ENCODE measurements at places on chromosomes 6 and 20. TPM values are rescaled to one million over a fixed set of nuclear protein-coding genes. Genes with fewer than 3 reads are reported as not detected.

- DNase-seq: no peak
Measured at GRCh38 chr6:34560366-34561226, 4.5 kb upstream of the SPDEF start.

- no peak for DNase-seq
Measured at GRCh38 chr20:25294459-25295385, 46.8 kb downstream of the PYGB start.

GRCh38 chr20:51600950-51601349 lies 58.4 kb upstream of the NFATC2 start:
- no peak for DNase-seq

GRCh38 chr6:11732036-11732631 lies 46.5 kb downstream of the ADTRP start:
- DNase-seq: no peak

- no peak for DNase-seq
Measured at GRCh38 chr20:45959126-45959525, 12.9 kb downstream of the ZNF335 start.

DNA sequence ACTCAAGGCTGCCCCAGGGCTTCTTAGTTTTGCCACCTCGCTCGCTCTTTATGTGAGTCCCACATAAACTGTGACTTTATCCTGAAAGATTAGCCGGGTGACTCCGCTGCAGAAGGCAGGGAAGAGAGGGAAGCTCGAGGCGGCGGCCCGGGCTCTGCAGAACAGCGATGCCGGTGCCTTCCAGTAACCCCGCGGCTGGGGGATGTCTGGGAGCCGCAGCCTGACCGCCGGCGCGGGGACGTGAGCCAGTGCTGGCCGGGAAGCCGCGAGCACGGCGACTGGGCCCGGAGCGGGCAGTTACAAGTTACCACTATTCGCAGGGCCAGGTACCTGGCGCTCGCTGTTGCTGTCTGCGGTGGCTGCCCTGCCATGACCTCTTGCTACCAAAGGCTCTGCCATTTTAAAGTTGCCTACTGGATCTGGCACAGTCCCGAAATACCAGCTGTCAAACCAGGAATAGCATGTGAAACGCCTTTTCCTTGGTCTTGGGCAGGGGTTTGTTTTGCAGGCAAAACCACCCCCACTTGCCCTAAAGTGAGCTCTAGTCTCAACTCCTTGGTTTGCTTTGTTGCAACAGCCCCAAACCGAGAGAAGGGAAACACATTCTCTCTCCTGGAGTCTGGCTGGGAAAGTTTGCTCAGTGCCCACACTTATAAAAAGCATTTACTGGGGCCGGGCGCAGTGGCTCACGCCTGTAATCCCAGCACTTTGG lies 124.0 kb upstream of the SLC2A12 start:
- no peak for DNase-seq

- no peak for DNase-seq
Measured at GRCh38 chr20:61832181-61832580, 233.5 kb downstream of the TAF4 start.

DNA sequence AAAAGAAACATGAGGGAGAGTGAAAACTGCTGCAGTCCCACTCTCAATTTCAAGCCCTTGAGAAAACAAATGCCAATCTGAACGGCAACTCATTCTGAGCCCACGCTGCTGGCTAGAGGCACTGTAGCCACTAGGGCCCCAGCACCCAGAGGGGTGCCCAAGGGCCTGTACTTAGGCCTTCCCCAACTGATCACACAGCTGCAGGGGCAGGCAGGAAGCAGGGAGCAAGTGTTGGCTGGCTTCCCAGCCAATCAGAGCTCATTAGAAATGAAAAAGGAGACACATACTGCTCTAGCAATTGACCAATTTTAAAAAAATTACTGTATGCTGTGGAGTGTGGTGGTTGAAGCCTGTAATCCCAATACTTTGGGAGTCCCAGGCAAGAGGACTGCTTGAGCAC lies 3.7 kb upstream of the BEND3 start:
- DNase-seq: no peak

GRCh38 chr6:111032484-111033140 lies 50.8 kb downstream of the RPF2 start:
- no peak for DNase-seq

- no peak for DNase-seq
Measured at GRCh38 chr6:135170238-135170637, 10.9 kb upstream of the MYB start.

DNA sequence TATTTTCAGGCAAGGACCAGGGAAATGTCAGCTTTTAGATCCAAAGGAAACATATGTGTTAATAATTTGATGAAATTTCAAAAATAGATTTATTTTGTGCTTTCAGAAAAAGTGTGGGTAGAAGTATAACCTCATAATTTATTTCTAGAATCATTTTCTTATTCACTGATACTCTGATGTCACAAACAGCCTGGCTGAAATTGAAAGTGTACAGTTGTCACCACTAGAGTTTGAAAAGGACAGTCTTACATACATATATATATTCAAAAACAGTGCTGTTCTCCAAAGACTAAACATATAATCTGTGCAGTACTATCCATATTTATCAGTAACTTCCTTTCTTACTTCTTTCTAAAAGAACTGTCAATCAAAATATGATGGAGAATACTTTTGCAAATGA lies 254.4 kb upstream of the KCNQ5 start:
- no peak for DNase-seq

- no peak for DNase-seq
Measured at GRCh38 chr6:30766461-30767157, 22.3 kb upstream of the IER3 start.

DNA sequence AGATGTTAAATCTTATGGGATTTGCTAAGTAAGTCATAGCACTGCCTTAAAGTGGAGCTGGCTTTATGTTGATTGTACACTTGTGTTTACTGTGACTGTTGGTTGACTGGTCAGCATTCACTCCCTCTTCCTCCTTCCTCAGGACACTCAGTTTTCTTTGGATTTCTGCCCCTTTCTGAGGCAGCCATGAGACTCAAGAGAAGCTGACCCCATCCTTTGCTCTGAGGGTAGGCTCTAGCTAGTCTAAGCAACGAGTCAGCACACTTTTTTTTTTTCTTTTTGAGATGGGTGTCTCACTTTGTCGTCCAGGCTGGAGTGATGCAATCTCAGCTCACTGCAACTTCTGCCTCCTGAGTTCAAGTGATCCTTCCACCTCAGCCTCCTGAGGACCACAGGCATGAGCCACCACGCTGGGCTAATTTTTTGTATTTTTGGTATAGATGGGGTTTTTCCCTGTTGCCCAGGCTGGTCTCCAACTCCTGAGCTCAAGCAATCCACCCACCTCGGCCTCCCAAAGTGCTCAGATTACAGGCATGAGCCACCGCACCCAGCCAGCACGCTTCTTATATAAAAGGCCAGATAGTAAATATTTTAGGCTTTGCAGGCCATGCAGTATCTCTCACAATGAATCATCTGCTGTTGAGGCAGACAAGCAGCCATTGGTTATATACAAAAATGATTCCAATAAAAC lies 191.4 kb downstream of the NFATC2 start:
- DNase-seq: no peak

DNA sequence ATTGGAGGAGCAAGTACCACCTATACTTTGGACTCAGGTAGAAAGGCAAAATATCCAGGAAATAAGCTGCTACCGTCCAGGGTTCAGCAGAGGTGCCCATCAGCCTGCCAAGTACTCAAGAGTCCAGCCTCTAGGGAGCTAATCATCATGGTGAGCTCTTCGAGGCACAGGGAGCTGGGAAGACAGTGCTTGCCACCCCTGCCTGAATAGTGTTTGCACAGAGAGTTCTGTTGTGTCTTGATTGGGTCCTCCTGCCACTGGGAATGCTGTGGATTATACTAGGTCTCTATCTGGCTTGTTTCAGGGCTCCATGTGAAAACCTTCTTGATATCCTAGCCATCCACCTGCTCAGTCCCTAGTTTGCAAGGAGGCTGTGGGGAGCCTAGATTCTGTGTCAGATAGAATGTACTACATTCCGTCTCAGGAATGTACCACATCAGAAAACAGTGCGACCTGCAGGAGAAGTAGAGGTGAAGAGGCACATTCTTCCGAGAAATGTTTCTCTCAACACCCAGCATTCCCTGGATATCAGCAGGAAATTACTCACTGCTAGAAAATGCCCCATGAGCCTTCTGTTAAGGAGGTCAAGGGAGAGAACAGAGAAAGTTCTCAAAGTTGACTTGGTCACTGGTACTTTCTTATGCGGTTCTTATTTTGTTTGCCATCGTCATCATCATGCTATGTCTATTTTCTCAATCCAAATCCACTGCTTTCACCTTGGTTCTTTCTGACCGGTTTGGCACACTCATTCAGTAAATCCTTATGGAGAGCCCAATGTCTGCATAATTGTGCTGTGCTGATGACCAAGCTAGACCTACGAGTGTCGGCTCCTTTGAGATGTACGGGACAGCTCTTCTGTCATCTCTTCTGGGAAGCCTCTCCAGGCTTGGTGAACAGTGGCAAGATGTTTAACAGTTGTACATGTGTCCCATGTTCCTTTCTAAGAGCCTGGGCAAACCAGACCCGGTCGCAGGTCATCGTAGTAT lies 30.7 kb downstream of the PTPN1 start:
- peak; percentile 92 for DNase-seq

- no peak for DNase-seq
Measured at GRCh38 chr20:32565735-32566032, 19.4 kb downstream of the NOL4L start.

DNA sequence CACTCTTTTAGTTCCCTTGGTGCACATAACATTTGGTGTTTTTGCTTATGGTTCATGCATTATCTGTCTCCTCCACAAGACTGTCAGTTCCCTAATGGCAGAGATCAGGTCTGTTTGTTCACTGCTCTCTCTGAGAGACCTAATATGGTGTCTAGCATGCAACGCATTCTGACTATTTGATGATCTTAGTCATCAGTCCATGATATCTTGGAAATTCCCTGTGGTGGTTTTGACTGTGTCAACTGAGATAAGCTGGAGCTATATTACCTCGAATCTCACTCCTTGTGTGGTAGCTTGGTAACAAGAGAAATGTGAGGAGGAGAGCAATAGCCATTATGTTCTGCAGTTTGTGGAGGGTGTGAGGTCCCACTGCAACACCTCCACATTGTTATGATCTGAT lies 229.8 kb downstream of the FRK start:
- DNase-seq: no peak

DNA sequence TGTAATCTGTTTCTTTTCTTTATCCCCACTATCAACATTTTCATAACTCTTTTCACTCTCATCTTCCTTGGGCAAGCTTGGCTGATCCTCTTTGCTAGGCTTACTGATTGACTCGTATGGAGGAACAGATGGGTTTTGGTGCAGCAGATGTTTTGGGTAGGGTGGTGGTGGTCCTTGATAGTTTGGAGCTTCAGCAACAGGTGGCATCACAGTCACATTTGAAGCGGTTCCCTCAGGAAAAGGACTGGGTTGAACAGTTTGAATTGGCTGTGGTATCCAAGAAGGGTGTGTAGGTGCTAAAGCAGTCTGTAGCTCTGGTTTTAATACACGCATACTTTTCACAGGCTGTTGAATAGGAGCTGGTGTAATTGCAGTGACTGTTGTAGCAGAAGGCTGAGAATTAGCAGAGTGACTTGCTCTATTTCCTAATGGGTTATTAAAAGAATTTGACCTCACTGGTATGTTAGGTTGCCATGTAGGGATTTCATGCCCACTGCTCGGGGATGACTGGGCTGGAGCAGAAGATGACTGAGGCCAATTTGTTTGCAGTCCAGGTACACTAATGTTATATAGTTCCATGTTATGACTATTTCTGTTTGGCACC lies 34.5 kb downstream of the LATS1 start:
- DNase-seq: no peak

- no peak for DNase-seq
Measured at GRCh38 chr6:148758492-148758891, 11.7 kb downstream of the UST start.

DNA sequence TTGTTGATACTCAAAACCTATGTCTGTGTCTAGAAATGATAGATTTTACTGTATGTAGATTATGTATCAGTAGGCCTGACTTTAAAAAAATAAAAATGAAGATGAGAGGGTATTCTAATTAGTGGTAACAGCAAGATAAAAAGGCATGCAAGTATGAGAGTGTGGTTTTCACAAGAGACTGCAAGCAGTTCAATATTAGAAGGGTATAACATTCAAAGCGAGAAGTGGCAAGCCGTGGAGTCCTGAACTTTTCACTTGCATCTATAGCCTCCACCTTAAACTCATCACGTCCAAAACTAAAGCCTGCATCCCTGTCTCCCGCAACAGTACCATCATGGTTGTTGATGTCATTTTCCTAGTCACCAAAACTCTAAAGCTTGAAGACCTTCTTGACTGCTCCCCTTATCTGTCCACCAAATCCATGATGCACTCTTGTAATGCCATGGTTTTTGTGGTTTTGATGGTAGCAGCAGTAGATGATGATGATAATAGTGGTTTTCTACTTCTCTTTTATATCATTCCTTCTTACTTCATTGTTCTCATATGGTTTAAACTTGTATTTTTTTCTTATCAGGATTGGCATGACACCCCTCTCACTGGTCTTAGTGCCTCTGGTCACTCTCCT lies 9.2 kb upstream of the CGA start:
- no peak for DNase-seq

GRCh38 chr20:50844430-50845100 lies 49.7 kb downstream of the BCAS4 start:
- DNase-seq: peak; percentile 16

DNA sequence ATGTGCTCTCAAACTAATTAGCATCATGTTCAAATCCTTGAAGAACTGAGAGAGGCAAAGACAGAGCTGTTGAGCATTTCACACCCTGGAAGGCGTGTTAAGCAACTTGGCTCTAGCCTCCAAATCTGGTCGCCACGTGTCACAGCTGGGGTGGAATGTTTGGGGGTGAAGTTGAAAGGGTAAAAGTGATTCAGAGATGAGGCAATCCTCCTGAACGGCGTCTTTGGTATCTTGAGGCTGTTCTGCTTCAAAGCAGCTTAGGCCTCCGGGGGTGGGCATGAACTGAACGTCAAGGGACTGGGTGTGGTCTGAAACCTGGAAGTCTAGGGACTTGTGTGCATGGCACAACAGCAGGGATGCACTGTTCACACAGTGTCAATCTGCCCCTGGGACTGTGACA lies 62.3 kb downstream of the TRAM2 start:
- no peak for DNase-seq

DNA sequence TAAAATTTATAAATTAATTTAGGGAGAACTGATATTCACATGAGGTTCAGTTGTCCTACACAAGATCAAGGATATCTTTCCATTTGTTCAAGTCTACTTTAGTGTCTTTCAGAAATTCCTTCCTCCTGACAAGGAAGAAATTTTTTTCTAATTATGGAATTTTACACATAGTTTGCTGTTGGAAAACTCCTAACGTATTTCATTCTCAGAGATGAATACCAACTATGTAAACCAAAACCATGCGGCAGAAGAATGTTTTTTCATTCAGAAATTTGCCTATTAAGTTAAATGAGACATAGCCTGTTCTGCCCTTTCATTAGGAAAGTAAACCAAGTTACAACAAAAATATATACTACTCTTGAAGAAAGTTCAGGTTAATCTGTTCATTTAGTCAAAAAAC lies 111.2 kb upstream of the PRDM1 start:
- DNase-seq: no peak

Gene RALGAPB
- 47.2 TPM for total RNA-seq

Gene MOXD1
- 7.5 TPM for total RNA-seq

Gene PRR18
- not detected for total RNA-seq

Gene CAGE1
- total RNA-seq: not detected

Gene TMEM244
- not detected for total RNA-seq

Gene MOCS1
- total RNA-seq: 12.1 TPM

Gene PAX1
- total RNA-seq: not detected

Gene FILIP1
- 21.7 TPM for total RNA-seq

Gene LRRN4
- 19.4 TPM for total RNA-seq

Gene ULBP2
- 19.0 TPM for total RNA-seq

Gene VAPB
- total RNA-seq: 10.1 TPM
